CD4-positive, alpha-beta T cell treated with Interleukin-4 for 4 hours (primary cell): ENCODE measurements at places on chromosomes 11 and 22.

- DNase-seq, result peak; percentile 17
Observed at GRCh38 chr11:124717786-124718651, 21.7 kb upstream of the NRGN start.

- no peak for DNase-seq
Observed at GRCh38 chr11:35138606-35138942, 397 bp upstream of the CD44 start.

DNA sequence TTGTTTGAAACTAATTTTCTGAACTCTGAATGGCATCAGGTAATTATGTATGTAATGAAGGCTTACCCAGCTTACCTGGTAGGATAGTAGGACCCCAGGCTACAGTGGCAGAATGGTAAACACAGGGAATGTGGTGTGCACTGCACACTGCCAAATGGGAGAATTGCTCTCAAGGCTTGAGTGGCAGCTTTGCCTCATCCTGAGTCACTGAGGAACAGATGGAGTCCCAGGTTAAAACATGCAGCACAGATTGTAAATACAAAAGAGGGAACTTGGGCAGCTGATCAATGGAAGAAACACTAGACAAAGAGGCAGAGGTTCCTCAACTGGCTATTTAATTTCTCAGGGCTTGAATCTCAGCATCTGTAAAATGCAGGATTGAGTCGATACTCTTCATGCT lies 24.4 kb downstream of the GPR83 start:
- no peak for DNase-seq

DNA sequence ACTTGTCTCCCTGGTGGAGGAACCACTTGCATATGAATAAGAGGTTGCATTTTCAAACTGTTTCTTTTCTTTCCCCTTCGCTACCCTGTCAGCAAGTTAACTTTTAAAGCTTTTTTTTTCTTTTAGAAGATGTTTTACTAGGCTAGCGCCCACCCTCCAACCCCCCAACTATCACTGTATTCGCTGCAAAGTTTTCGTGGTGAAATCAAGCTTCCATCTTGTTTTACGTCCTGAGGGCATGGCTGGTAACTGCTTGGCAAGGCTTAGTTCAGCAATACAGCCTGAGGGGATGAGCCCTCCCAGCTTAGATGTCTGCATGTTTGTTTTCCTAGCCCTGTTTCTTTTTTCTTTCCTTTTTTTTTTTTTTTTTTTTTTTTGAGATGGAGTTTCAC lies 1359.3 kb downstream of the LRRC4C start:
- DNase-seq, result no peak

GRCh38 chr22:25797498-25798290 lies 55.7 kb downstream of the MYO18B start:
- DNase-seq, result no peak

DNA sequence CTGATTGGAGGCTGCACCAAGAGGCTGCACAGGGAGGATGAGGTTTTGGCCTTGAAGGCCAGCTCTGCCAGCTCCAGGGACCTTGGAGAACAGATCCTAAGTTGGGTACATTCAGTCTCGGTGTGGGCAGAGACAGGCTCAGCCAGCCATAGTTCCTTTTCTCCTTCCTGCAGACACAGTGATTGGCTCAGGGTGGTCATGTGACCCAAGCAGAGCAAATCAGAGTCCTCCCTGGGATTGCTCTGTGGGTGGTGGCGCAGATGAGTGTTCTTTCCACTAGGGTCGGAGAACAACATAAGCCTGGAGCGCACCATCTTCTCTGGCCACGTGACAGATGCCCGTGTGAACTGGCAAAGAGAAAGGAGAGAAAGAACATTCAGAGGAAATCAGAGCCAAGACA lies 47.1 kb upstream of the CCND1 start:
- DNase-seq, result no peak

DNA sequence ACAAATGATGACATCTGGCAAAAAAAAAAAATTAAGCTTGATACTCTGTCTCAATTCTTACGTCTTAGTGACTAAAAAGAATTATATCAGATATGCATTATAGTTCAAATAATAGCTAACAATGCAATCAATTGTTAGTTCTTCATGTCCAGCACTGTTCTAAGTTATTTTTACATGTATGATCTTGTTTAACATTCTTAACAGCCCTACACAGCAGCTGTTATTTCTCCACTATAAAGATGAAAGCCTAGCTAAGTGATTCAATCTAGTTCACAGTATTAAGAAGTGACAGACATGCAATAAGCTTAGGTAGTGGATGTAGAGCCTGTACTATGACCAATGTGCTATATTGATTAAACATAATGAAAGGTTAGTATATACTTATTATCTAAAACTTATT lies 4.1 kb downstream of the ZNF214 start:
- DNase-seq, result no peak

GRCh38 chr22:21832291-21833290 lies 34.9 kb downstream of the MAPK1 start:
- peak; percentile 38 for DNase-seq

DNA sequence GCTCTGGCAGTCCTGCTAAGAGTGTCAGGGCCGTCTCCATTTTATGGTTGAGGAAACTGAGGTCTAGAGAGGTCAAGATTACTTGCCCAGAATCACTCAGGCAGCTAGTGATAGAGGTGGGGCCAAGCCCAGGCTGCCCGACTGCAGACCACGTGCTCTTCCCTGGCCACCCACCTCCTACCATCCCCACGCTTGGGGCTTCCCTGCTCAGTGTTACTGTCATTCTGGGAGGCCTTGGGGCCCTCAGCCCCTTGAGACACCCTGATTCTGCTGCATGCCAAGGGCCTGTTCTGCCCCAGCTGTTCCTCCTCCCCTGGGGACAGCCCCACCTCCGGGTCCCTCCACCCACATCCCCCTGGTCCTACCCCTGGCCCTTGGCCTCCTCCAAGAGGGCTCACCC lies 17.2 kb upstream of the TAB1 start:
- DNase-seq, result no peak

- no peak for DNase-seq
Observed at GRCh38 chr11:97033178-97033577, 643.4 kb downstream of the JRKL start.

DNA sequence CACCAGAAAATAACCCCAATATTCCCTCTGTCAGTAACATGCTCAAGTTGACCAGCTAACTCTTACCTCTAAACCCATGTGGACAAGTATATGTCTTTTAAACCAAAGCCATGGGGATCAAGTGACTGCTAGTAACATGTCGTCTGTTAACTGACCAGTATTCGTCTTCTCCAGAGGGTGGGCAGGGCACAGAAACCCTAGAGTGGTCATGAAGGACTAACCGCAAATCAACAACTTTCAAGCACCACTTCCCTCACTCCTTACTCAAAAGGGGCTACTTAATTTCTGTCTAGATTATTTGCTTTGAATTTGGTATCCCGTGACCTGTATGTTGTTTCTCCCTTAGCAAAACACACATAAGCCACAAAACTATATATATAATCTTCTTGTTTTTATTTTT lies 293.2 kb downstream of the SWAP70 start:
- no peak for DNase-seq

DNA sequence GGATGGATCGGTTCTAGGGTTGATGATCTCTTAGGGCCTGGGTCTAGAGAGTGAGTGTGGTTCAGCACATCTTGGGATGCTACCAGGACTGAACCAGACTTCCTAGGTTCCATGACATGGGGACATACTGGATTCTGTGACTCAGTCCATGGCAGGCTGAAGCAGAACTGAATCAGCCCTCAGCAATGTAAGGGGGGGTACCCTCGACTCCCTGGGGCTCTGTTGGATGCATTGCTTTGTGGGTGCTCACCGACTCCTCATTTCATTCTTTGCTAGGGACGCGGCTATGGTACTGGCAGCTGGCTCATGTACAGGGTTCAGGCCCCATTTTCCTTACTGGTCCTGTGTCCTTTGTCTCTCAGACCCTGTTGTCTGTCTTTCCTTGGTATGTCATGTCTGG lies 733 bp upstream of the GRAMD1B start:
- no peak for DNase-seq

GRCh38 chr22:25494774-25495173 lies 69.7 kb upstream of the GRK3 start:
- no peak for DNase-seq

GRCh38 chr22:50625131-50625567 lies 2.8 kb downstream of the ARSA start:
- DNase-seq, result no peak

- DNase-seq, result no peak
Observed at GRCh38 chr11:129946256-129946655, 50.9 kb upstream of the NFRKB start.
